ENCODE measurements at places on chromosomes 12 and 14.
A peak's percentile ranks its signal among the peaks of the same experiment; 100 is the strongest.

DNA sequence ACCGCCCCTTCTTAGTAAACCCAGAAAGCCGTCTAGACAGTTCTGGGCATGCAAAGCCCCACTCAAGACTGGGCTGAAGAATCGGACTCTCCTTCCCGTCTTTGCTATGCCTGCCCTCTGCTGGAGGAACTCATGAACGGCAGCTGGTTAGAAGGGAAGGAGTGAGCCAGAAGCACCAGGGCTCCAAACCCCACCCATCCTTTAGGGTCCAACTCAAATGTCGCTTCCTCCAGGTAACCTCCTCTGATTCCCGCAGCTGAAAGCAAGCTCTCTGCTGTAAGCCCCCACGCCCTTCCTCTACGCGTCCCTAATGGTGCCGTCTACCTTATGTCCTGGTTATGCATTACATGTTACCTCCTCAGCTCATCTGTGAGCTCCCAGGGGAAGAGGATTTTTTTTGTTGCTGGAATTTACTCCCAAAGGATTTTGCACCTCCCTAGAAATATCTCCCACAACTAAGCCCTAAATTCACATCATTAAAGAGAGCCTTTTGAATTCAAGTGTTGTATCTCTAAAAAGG is 59.0 kb upstream of the SCN8A start:
- peak; percentile 51 for DNase-seq

DNA sequence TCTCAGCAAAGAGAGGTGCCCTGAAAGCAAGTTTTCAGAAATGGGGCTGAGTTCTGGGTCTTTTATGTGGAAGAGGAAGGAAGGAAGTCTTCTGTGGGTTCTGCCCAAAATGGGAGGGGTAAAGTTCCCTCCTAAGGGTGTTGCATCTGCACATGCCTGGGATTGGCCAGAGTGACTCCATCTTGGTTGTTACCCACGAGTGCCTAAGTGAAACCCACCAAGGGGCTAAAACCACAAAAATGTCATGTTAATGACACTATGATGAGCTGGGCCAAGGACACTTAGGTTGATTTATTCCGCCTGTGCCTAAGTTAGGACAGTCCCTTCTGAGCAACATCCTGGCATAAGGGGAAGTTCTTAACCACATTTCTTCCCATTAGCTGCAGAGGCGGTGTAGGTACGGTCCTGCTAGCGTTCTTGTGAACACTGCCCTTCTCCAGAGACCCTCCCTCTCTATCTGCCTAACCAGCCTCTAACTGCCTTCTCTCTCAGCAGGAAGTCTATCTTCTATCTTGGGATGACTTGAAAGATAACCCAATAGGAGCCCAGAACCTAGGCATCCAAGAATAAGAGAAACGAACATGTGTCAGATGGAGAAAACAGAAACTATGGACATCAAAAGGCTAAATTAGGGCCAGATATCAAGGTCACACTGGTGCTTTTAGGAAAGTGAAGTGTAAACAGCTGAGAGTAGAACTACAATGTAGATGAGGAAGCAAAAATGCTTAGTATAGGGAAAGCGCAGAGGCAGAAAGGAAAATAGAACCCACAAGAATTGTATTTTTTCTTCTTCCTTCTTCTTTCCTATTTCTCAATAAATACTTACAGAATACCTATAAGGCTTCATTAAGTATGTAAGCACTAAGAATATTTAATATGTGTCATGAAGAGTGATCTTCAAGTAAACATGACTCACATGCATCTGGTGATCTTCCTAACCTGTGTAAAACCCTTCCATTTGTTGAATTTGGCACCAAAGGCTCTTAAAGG is 104.2 kb upstream of the AMN1 start:
- peak; percentile 12 for DNase-seq

DNA sequence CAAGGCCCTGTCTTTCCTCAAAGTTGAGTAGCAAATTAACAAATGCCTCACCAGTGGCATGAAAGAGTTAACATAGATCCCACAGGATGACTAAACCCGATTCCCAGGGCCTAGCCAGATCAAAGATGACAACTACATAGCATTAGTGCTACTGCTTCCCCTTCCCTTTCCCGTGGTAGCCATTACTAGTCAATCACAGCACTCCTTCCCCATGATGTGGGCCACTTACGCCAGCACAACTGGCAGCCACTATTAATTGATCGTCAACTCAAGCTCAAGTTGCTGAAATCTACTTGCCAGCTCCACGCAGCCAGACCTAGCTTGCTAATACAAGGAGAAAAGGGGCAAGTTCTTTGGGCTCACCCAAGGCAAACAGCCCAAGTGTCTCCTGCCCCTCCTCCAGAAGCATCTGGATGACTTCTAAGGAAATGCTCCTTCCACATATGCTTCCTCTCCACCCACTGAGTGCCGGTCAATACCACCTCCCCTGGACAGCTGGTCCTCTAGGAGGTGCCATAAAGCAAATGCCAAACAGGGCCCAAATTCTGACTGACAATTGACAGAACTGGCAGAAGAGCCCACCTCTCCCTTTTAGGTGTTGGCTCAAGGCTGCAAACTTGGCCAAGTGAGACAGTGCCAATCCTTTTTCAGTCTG is 72.6 kb downstream of the NUAK1 start:
- no peak for DNase-seq

DNA sequence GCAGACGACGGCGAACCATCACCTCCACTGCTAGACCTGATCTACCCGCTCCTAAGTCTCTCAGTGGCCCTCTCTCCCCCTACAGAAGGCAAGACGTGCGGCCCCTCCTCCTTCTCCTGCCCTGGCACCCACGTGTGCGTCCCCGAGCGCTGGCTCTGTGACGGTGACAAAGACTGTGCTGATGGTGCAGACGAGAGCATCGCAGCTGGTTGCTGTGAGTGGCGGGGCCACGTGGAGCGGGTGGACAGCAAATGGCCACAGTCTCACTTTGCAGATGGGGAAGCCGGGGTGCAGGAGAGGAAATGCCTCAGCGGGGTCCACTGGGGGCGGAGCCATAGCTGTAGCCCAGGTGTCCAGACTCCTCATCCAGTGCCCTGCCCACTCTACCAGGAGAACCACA is 21.4 kb upstream of the NXPH4 start:
- DNase-seq: no peak

DNA sequence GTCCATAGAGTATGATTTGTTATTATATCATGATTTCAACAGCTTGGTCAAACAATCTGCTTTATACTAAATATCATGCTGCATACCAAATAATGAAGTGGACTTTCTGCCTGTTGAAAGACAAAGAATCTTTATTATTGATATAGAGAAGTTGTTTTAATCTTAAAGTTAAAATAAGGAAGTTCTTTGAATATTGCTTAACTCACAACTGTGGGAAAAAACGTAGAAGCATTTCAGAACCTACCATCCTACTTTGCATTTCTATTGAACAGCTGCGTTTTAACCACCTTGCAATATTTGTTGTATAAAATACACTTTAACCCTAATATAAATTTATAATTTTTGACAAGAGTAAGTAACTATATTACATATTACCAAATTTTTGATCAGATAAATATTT is 22.9 kb upstream of the ARL1 start:
- DNase-seq: no peak

DNA sequence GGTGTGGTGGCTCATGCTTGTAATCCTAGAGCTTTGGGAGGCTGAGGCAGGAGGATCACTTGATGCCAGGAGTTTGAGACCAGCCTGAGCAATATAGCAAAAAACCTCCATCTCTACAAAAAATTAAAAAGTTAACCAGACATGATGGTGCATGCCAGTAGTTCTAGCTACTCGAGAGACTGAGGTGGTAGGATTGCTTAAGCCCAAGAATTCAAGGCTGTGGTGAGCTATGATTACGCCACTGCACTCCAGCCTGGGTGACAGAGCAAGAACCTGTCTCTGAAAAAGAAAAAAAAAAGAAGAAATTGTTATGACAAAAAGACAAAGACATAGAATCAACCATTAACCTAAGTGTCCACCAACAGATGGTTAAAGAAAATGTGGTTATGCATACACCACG is 2.1 kb upstream of the ATP23 start:
- DNase-seq: no peak

- DNase-seq: peak; percentile 37
These were observed 1037.8 kb downstream of the TMEM121 start for GRCh38 chr14:106564058-106564643.

- no peak for DNase-seq
These were observed 108.8 kb downstream of the RAD51B start for GRCh38 chr14:67928375-67928774.

DNA sequence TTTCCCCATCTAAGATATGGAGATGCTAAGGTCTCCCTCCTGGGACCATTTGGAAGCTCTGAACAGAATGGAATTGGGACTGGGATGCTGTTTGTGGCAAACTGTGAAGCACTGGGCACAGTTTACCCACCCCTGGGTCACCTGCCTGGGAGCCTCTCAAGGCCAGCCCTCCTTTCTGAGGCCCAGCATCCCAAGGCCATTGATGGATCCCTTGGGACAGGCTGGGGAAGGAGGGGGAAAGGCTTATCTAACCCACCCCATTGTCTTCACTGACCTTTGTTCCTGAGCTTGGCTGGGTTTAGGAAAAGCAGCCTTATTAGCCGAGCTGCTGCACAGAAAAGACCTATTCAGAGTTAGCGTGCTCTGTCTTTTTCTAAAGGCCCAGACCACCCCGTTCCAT is 5.2 kb downstream of the CCDC85C start:
- DNase-seq: no peak

DNA sequence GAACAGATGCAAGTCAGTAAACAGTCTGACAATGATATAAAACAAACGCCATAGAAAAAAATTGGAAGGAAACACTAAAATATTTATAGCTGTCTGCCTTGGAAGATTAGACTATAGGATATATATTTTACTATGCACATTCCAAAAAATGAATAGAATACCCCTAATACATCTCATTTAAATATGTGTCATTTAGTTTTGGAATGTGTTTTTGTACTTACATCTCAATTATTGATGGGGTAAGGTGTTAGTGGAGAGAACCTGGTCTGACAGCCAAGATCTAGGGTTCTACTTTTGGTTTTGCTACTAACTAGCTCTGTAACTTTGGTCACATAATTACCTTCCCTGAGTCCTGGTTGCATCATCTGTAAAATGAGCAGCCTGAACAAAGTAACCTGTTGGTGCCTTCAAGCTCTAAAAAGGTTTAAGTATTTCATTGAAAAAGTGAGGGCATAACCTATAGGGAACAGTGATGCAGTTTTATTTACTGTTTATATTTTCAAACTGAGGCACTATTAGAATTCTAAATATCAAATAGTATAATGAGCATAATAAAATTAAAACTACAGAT is 28.6 kb upstream of the SLC6A13 start:
- DNase-seq: no peak

- no peak for DNase-seq
These were observed 19.4 kb upstream of the CNTN1 start for GRCh38 chr12:40672741-40673271.

DNA sequence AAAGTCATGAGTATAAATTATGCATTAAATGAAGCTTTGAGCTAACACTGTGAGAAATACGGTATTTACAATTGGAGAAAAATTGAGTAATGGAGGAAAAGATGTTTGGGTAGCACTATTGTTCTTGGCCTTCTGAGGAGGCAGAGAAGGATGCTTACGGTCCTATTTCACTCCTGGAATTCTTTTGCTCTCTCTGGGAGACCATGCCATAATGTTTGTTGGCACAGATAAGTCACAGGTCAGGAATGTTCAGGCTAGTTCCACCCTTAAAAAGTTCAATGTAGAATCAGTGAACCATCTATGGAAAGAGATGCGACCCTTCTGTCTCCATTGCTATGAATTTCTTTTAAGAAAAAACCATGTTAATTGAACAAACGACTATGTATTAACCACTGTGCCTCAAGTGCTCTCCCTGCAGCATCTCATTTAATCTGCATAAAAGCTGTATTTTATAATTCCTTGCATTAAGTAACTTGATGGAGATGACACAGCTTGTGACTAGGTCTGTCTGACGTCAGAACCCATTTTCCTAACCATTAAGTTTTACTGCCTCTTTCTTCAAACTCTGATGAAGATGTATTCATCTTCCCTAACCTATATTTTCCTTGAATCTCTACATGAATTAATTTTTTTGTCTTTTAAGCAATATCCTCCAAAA is 9.5 kb downstream of the BATF start:
- DNase-seq: no peak

DNA sequence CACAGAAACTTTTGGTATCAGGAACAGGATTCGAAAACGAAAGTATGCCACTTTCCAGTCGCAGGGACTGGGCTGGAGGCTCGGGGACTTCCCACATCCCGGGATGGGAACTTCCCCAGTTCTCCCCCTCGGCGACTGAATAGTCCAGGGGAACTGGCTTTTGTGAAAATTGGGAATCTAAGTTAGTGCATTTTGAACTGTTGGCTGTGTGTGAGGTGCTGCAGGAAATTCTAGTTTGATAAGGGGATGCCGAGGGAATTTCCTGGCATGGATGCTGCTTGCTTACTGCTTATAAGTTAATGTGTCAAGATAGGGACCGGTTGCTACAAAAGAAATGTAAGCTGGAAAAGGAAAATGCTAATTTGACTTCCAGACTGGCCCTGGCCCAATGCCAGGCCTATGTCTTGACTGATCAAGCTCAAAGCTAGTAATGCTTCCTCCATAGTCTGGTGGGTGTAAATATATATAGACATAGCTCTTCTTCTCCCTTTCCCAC is 73.4 kb upstream of the EIF5 start:
- no peak for DNase-seq

GRCh38 chr12:68189821-68190242 is 30.3 kb upstream of the IFNG start:
- DNase-seq: peak; percentile 9

DNA sequence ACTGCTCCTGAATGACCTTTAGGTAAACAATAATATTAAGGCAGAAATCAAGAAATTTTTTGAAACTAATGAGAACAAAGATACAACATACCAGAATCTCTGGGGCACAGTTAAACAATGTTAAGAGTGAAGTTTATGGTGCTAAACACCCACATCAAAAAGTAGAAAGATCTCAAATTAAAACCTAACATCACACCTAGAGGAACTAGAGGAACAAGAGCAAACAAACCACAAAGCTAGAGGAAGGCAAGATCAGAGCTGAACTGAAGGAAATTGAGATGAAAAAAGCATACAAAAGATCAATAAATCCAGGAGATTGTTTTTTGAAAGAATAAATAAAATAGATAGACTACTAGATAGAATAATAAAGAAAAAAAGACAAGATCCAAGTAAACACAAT is 7.2 kb downstream of the OR8S1 start:
- no peak for DNase-seq

DNA sequence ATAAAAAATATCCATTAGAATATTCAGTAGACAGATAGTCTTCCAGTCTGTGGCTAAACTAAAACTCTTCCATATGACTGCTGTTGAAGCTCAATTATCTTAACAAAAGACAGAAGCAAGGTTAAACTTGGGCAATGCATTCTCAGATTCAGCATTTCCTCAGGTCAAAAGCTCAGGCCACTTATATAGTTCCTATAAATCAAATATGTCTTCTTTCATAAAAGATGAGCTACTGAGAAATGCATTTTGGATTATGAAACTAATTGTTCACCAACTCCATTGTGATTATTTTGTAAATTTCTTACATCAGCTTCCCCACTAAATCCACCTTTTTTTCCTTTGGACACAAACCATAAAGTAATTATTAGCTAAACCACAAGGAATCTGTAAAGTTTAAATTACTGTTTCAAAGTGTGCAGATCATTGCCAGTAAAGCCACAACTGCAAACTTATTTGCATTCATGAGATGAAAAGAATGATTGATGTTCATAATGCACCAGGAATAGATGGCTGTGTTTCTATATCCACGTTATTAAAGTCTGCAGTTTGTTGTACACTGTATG is 224.4 kb downstream of the FBXL14 start:
- no peak for DNase-seq

- no peak for DNase-seq
These were observed 10.6 kb downstream of the CEP128 start for GRCh38 chr14:80930836-80931389.
